ENCODE measurements at places on chromosomes 12 and 14. TPM values are rescaled to one million over a fixed set of nuclear protein-coding genes. Genes with fewer than 3 reads are reported as not detected.

Gene SYNE3
- 7.9 TPM for total RNA-seq

Gene HELB
- 1.2 TPM for total RNA-seq

Gene A2M
- total RNA-seq, result 4.4 TPM

Gene CD163L1
- 0.17 TPM for total RNA-seq

Gene C3AR1
- total RNA-seq, result not detected

Gene MIPOL1
- total RNA-seq, result 7.6 TPM

Gene GABARAPL1
- total RNA-seq, result 24.4 TPM

Gene GLT8D2
- 25.9 TPM for total RNA-seq

Measured in bronchus fibroblast of lung (primary cell).